NCI-H1417 treated with DMSO at 0.1 percent for 48 hours (cell line): ENCODE measurements at places on chromosomes 3 and 15.

DNA sequence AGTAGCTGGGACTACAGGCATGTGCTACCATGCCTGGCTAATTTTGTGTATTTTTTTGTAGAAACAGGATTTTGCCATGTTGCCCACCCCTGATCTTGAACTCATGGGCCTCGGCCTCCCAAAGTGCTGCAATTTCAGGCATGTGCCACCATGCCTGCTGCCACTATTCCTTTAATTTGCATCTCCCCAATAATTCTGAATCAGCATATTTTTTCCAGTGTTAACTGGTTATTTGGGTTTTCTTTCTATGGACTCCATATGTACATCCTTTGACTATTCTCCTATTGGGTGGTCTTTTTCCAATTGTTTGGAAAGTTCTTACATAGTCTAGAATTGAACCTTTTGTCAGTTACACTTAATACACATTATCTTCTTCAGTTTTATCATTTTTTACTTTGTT lies 28.1 kb downstream of the HLTF start:
- DNase-seq: no peak

DNA sequence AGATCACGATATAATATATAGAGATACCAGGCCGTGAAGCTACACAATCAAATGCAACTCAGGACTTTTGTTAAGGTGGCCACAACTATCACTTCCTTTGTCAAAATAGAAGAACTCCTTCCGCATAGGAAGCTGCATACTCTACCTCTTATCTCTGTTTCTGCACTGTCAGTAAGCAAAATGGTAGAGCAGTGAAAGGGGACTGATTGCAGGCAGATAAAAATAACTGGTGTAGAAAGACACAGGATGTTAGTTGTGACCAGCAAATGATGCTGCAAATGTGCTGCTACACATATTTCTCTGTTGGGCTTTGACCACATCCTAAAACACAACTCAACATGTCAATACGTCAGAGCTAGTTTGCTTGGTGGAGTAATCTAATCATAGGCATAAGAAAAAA lies 16.3 kb upstream of the TRAT1 start:
- DNase-seq: no peak

DNA sequence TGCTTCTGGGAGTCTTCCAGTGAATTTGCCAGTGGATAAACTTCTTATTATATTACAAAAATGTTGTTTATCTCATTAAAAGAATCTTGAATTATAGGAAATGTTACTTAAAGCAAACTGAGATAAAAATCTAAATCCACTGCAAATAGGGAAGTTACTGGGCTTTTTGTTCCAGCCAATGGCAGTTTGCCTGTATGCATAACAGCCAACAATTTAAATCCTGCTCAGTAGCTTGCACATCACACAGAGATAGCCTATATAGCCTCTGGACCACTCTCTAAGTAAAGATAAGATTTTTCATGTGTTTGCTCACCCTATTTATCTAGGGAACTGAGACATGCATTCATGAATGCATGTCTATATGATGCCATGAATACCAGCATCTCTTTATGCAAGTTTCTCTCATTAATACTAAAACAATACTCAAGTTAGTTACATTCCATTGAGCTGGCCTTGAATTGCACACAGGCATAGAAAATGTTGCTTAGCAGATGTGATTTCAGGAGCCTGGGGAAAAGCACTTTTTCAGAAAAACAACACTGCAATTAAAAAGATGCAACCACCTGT lies 92.1 kb upstream of the GPR149 start:
- no peak for DNase-seq

DNA sequence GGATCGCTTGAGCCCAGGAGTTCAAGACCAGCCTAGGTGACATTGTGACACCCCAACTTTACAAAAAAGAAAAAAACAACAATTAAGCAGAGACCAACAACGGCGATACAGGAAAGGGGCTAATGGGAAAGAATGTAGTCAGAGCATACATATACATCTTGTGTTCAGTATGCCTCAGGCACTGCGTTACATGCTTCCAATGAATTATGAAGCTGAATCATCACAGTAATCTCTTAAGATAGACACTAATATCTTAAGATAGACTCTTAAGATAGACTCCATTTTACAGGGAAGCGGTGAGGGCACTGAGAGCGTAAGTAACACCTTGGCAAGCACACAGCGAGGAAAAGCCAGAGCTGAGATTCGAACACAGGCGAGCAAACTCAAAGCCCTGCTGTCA lies 6.1 kb upstream of the LDHAL6B start:
- no peak for DNase-seq

GRCh38 chr15:82176542-82176941 lies 86.0 kb downstream of the EFL1 start:
- no peak for DNase-seq

DNA sequence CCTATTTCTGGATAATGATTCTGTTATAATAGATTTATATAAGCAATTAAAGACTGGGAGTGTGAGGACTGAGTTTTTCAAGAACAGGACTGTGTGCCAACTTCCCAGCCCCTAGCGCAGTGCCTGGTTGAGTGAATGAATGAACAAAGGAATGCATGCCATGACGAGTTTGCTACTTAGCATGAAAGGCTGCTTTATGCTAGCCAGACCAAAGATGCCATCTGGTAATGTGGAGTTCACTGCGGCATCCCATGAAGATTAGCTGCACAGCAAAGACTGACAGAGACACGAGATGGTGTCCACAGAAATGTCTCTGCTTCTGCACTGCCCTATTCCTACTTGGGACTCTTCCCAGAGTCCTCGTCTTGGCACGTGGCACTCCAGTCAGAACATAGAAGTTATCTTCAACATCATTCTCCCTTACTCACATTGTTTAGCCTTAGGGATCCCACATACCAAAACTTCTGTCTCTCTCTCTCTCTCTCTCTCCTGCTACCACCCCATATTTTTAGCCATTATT lies 283.9 kb upstream of the CTNNB1 start:
- no peak for DNase-seq
